ENCODE measurements at places on chromosomes 2 and 18. TPM values are rescaled to one million over a fixed set of nuclear protein-coding genes. Genes with fewer than 3 reads are reported as not detected.

GRCh38 chr2:150417278-150417677 is 70.2 kb downstream of the RND3 start:
- H3K27ac ChIP-seq: no peak overlapping the region
- no peak overlapping the region for H3K4me3 ChIP-seq
- no peaks in the 10 kb centered on the region for H3K36me3 ChIP-seq
- no peaks in the 10 kb centered on the region for H3K4me1 ChIP-seq
- no peak for DNase-seq

The CDH2 gene
- total RNA-seq: 6.2 TPM

The CD28 gene
- 2.9 TPM for total RNA-seq

The MYCN gene
- 0.33 TPM for total RNA-seq

DNA sequence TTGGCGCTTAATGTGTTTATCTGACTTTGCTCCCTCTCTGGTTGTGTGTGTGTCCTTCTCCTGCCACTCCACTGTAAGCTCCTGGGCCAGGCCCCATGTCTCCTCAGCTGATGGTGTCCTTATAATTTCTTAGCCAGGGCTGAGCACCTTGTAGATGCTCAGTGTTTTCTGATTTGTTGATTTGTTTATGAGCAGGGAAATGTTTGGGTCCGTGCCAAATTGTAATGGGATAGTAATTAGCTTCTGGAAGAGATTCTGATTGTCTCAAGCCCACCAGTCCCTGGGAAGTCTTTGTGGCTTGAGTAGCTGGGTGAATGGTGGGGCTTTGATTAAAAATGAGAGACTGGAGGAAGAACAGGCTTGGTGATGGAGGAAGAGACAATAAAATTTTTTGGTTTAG is 270.5 kb downstream of the MYCN start:
- H3K27ac ChIP-seq: no peak overlapping the region
- H3K36me3 ChIP-seq: no peaks in the 10 kb centered on the region
- no peaks in the 10 kb centered on the region for H3K4me1 ChIP-seq
- no peak overlapping the region for H3K4me3 ChIP-seq
- no peaks in the 10 kb centered on the region for H3K27me3 ChIP-seq

Data from sigmoid colon (tissue), 7 donors.